ENCODE measurements at places on chromosomes 1 and 21.

GRCh38 chr1:177274687-177275211, 104.0 kb downstream of the BRINP2 start:
- no peak for DNase-seq

GRCh38 chr1:87190402-87190801, 138.3 kb upstream of the LMO4 start:
- no peak for DNase-seq

DNA sequence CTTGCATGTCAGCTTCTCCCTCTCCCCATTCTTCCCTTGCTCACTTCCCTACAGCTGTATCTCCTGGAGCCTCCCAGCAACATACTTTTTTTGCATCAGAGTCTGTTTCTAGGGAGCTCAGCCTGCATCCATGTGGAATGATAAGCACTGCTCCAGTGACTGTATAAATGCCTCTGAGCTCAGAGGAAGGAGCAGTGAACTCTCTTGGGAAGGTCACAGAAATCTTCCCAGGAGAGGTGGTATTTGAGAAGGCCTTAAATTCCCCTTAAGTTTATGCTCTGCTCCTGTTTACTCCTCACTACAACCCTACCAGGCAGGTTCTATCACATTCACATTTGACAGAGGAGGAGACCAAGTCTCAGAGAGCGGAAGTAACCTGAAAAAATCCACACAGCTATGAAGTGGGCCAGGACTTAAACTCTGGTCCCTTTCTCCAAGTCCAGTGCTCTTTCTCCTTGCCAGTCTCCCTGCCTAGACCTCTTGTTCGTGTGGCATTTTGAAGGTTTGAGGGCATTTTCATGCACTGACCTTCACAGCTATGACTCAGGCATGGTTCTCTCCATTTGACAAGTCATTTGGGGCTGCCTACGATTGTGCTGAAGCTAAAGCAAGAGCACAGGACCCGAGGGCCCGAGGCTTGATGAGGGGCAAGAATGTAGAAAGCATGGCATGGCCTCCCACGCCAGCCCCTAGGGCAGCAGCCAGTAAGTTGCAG, 5.6 kb upstream of the UBXN10 start:
- DNase-seq: no peak

- DNase-seq: peak; percentile 98
These were observed at the start of gene IPO13 for GRCh38 chr1:43946236-43947060. TSS of gene IPO13 (plus strand) at chr1:43946950. CDS start at chr1:43947601, 651 bp downstream.

- no peak for DNase-seq
These were observed 7.1 kb upstream of the IL12RB2 start for GRCh38 chr1:67300561-67300960.

DNA sequence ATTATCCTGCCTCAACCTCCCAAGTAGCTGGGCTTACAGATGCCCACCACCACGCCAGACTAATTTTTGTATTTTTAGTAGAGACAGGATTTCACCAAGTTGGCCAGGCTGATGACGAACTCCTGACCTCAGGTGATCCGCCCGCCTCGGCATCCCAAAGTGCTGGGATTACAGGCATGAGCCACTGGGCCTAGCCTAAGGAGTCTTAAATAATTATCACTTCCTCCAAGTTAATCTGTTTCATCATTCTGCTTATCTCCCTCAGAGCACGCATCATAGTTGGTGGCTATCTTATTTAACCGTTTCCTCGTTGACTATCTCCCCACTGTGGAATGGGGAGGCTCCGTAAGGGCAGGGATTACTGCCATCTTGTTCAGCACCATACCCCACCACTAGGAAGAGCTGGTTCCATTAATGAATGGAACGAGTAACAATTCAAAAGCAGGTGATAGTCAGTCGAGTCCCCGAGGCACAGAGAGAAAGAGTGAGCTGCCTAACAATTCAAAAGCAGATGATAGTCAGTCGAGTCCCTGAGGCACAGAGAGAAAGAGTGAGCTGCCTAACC, 52.7 kb downstream of the GLUL start:
- peak; percentile 30 for DNase-seq

- peak; percentile 94 for DNase-seq
These were observed 28.0 kb upstream of the H3-3A start for GRCh38 chr1:226034482-226034881.

DNA sequence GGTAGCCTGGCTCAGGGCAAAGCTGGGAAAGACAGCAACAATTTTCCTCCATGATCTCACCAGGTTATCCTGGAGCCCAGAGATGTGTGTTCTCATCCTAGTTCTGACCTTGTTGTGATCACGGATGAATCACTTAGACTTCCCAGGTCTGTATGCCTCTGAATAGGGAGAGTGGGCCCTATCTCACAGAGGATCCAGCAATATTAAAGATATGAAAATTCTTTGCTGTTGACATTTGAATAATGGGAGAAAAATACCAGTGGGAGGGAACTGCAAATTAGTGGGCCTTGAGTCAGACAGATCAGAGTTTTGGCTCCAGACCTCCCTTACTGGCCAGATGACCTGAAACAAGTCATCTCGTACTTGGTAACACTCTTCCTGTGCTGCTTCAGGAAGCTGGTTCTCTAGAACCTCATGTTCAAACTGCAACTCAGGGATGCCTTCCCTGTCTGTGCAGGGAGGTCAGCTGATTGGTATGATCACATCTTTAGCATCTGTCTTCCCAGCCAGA, 32.8 kb upstream of the RNF19B start:
- DNase-seq: no peak

GRCh38 chr1:162541619-162542141, 19.8 kb upstream of the UAP1 start:
- no peak for DNase-seq

GRCh38 chr21:39480271-39480670, 28.5 kb downstream of the SH3BGR start:
- no peak for DNase-seq

DNA sequence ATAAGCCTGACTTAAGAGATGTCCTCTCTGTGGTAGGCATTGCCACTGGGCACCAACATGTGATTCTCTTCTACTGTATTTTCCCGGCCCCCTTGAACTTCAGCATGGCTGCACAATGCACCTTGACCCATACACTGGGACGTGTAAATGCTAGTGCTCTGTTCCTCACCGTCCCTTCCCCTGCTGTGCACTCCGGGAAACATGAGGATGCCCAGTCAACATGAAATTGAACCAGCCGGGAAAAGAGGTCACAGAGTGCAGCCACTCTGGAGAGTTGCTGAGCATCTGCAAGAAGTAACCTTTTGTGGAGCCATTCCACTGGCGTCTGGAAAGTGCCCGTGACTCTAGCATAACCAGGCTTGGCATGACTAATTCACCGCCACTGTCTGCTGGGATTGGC, 646.7 kb downstream of the NPHP4 start:
- no peak for DNase-seq

DNA sequence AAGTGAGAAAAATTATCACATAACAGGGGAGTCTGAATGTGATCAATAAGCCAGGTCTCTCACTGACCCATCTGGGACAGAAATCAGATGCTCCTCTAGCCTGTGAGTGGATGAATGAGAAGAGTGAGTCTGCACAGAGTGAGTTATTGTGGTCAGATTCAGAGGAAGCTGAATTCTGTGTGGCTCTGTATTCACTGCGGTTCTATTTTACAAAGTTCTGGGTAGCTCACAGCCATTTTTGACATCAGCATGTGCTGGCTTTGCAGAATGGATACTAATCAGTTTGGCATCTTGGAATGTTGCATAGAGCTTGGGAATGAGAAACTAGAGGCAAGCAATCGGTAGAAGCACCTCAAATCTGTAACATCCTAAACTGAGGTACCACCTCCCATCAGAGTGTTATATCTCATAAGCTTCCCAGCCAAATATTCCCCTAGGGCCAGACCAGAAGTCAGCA, 3.8 kb downstream of the COLGALT2 start:
- DNase-seq: no peak

GRCh38 chr1:99659755-99660210, 13.9 kb downstream of the PALMD start:
- no peak for DNase-seq

- no peak for DNase-seq
These were observed 608.8 kb upstream of the CHRM3 start for GRCh38 chr1:238777551-238777950.

DNA sequence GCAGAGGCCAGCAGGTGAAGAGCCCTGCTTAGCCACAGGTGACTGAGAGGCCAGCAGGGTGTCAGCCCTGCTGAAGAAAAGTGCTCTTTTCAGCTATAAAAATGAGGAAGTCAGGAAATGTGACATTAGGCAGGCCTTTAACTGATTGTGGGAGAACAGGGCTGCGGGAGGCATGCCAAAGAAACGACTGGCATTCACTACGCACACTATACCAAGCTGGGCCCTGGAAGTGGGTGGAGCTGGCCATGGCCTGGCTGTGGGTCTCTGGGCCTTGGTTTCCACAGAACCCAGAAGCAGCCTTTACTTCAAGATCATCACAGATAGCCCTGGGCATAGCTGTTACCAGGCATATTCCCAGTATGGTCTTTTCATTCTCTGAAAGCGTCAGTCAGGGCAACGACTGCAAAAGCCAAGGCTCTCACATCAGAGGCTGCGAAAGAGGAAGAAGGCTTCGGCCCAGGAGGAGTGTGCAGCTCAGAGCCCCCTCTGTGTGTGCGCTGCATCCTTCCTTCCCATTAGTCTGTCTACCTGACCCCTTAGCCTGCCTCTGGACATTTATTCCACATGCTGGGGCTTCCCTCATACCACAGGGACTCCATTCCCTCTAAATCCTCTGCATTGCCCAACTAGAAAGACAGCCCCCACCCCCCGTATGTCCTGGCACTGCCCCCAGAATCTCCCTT, 14.3 kb downstream of the SLC2A1 start:
- DNase-seq: peak; percentile 38

DNA sequence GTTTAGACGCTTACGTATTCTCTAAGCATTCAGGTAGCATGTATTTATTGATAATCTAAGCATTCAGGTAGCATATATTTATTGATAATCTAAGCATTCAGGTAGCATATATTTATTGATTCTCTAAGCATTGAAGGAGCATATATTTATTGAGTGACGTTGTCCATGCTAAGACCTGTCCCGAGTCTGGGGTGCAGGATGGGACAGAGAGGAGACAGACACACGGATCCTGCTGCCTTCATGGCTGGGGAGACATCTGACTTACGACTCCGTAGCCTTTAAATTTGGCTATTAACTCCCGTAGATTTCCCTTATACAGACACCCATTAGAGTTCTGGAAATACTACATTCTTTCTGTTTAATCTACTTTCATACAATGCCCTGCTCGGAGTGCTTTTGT, 982 bp downstream of the SCCPDH start:
- peak; percentile 50 for DNase-seq

GRCh38 chr1:174963529-174964125, 36.1 kb upstream of the CACYBP start:
- DNase-seq: no peak

GRCh38 chr1:155898888-155899287, 12.3 kb downstream of the RIT1 start:
- DNase-seq: no peak

- peak; percentile 28 for DNase-seq
These were observed 13.1 kb upstream of the EXO1 start for GRCh38 chr1:241834733-241835377.

GRCh38 chr21:15549671-15550070, 180.1 kb upstream of the USP25 start:
- DNase-seq: no peak

GRCh38 chr1:66931590-66931989, 6.8 kb downstream of the MIER1 start:
- peak; percentile 16 for DNase-seq

GRCh38 chr21:41124641-41125201, 43.2 kb upstream of the BACE2 start:
- no peak for DNase-seq

DNA sequence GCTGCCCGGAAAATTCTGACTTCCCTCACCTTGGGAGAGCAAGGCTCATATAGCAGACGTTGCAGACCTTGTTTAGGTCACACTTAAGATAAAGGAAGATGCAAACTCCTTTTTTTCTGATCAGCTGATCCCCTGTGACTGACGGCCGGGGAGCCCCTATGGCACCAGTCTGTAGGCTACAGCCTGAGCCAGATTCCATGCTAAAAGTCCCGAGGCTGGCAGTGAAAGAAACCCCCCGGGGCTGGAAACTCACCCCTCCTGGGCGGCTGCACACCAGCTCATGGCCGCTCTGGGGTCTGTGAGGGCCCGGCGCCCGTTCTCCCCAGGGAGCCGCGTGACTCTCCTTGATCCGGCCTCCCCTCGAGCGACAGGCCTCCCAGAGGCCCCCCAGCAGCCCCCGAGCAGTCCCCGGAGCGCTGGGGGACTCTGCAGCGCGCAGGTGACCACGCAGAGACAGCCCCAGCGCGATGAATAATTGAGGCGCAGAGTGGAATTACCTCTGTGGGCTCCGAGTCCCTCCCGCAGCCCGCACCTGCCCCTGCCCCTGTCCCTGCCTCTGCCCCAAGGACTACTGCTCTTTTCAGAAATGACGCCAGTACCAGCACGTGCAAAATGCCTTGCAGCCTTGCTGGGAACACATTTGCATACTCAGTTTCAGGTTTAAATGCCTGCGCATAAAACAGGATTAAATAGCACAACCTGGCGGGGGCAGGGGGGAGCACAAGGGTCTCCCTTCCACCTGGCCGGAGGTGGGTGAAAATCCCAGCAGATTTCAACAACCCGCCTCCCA, 62.6 kb upstream of the CLDN14 start:
- DNase-seq: no peak

GRCh38 chr1:53544728-53545515, 85.7 kb downstream of the DMRTB1 start:
- no peak for DNase-seq

GRCh38 chr1:10494754-10495474, 20.2 kb downstream of the PEX14 start:
- peak; percentile 77 for DNase-seq

- no peak for DNase-seq
These were observed 86.4 kb upstream of the CACYBP start for GRCh38 chr1:174913225-174913903.

DNA sequence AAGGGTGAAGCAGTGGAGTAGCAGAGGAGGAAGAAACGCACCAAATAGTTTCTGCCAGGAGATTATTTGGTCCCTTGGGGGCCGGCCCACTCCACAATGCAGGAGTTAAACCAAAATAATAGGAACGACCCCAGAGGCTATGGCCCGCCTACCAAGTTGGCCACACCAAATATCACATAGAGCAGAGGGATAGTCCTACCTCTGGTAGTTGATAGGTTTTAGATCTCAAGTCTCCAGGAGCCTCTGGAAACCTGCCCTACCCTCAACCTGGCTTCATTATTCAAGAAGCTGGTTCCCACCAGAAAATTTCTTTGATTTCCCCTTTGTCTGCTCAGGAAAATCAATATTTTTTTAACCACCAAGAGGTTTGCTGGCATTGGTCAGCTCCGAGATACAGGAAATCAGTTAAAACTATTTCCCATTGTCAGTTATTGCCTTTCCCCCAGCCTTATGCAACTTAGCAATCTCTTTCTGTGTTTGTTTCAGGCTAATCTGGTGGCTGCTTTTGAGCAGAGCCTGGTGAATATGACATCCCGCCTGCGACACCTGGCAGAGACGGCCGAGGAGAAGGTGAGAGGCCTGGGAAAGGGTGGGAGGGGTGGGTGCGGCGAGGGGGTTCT, 35.5 kb upstream of the IPO9 start:
- no peak for DNase-seq

All from NB4 (cell line).